ENCODE measurements at places on chromosomes 7 and 10. TPM values are rescaled to one million over a fixed set of nuclear protein-coding genes. Genes with fewer than 3 reads are reported as not detected.

PRSS37 gene
- polyA plus RNA-seq, result not detected

FAM25C gene
- polyA plus RNA-seq, result not detected

DENND2A gene
- 21.7 TPM for polyA plus RNA-seq

HOXA9 gene
- not detected for polyA plus RNA-seq

TMEM243 gene
- 5.9 TPM for polyA plus RNA-seq

MYO1G gene
- 0.38 TPM for polyA plus RNA-seq

EVX1 gene
- polyA plus RNA-seq, result not detected

CFAP46 gene
- polyA plus RNA-seq, result 3.5 TPM

CYP2W1 gene
- not detected for polyA plus RNA-seq

KCNIP2 gene
- 10.0 TPM for polyA plus RNA-seq

HOXA2 gene
- not detected for polyA plus RNA-seq

PRF1 gene
- polyA plus RNA-seq, result not detected

CPA1 gene
- polyA plus RNA-seq, result not detected

CCDC136 gene
- 41.3 TPM for polyA plus RNA-seq

CYP17A1 gene
- polyA plus RNA-seq, result not detected

MRPS24 gene
- polyA plus RNA-seq, result 110 TPM

FKBP6 gene
- polyA plus RNA-seq, result not detected

LRRTM3 gene
- polyA plus RNA-seq, result 3.4 TPM

HOXA4 gene
- not detected for polyA plus RNA-seq

FGF8 gene
- 6.0 TPM for polyA plus RNA-seq

CCDC7 gene
- 3.9 TPM for polyA plus RNA-seq

PLAC9 gene
- polyA plus RNA-seq, result not detected

MBL2 gene
- polyA plus RNA-seq, result not detected

STEAP1B gene
- polyA plus RNA-seq, result not detected

UTF1 gene
- not detected for polyA plus RNA-seq

ZNF273 gene
- polyA plus RNA-seq, result 19.4 TPM

MUC12 gene
- polyA plus RNA-seq, result not detected

CPA2 gene
- polyA plus RNA-seq, result 0.41 TPM

SLK gene
- polyA plus RNA-seq, result 23.7 TPM

SCART1 gene
- polyA plus RNA-seq, result 6.1 TPM

CPA4 gene
- 8.9 TPM for polyA plus RNA-seq

CUBN gene
- polyA plus RNA-seq, result 8.7 TPM

MET gene
- polyA plus RNA-seq, result not detected

ZNF485 gene
- 2.0 TPM for polyA plus RNA-seq

HYAL4 gene
- 0.64 TPM for polyA plus RNA-seq

MRC1 gene
- 0.12 TPM for polyA plus RNA-seq

ASB4 gene
- polyA plus RNA-seq, result 0.11 TPM

NPFFR1 gene
- not detected for polyA plus RNA-seq

SHLD2 gene
- 15.8 TPM for polyA plus RNA-seq

All from neural cell (in vitro differentiated cells).